ENCODE measurements at places on chromosomes 4 and X.
A peak's percentile ranks its signal among the peaks of the same experiment; 100 is the strongest.

DNA sequence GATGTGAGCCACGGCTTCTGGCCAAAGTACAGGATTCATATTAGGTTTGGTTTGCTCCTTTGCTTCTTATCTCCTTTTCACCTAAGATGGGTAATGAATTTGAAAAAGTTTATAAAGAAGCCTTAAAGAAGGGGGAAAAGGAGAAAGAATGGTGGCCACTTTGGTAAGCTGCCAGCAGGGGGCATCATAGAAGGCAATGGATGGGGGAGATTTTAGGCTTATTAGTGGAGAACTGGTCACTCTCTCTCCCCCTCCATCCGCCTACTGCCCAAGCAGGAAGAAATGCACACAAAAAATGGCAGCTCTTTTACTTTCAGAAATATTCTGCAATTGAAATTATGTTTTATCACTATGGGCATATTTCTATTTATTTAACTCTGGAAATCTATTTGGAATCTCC is 32.0 kb downstream of the SPARCL1 start:
- DNase-seq = no peak

DNA sequence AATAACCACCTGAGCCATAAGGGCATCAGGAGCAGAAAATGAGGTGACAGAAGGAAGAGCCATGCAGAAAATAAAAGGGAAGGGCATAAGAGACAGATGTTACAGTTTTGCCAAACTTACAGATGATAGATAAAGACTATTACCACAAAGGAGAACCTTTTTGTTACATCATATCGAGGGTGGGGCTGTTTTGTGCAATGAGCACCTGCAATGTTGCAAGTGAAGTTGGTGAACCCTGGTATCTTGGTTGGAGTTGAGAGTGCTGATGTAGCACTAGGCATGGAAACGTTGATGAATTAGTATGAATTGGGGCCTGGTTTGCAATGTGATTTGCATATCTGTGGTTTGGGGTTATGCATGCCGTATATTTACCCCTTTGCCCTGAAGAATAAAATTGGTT is 119.8 kb upstream of the TEX13D start:
- DNase-seq = peak; percentile 21

DNA sequence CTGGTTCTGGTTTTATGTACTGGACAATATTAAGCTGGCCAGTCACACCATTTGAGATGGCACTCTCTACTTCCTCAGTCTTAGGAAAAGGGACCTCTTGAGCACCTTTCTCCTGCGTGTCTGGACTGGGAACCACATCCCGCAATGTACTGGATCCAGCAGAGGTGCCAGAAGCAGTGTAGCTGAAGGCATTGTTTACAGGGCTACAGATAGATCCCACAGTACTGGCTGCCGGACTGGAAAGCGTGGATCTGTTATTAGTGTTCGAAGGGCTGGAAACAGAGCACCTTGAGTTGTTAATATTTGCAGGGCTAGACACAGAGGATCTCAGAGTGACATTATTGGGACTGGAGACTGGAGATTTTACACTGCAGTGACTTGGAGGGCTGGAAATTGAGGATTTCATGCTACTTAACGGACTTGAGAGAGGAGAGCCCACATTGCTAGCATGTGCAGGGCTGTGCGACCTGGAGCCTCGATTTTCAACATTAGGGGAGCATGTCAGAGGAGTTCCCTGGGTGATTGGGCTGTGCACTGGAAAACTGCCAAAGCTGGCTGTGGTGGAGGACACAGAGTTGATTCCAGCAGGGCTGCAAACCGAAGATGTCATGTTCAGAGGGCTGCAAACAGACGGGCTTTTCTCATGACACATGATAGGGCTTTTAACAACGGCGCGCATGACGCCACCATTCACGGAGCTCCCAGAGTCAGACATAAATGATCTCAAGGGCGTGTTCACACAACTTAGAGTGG is 6.4 kb downstream of the NR3C2 start:
- no peak for DNase-seq

DNA sequence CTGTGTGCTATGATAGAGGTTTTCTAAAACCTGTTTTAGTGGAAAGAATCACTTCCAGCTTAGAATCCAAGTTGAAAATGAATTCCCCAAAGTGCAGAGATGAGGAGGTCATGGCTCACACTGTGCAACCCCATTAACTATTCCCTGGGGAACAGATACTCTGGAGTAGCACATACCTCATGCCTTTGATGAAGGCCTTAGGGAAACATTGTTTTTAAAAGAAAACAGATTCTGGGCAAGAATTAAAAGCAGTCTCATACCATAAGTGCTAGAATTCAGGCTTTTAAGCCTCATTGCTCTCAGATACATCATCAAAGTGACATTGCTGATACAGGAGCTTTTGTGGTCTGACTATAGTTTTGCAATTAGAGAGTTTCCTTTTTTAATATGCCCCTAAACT is 115.1 kb downstream of the NDST4 start:
- DNase-seq = no peak

- no peak for DNase-seq
Measured at GRCh38 chrX:19698122-19698521, 182.8 kb upstream of the MAP3K15 start.

- DNase-seq = no peak
Measured at GRCh38 chr4:152480326-152480725, 55.6 kb downstream of the FBXW7 start.

- no peak for DNase-seq
Measured at GRCh38 chrX:55480390-55481062, 9.1 kb downstream of the USP51 start.

DNA sequence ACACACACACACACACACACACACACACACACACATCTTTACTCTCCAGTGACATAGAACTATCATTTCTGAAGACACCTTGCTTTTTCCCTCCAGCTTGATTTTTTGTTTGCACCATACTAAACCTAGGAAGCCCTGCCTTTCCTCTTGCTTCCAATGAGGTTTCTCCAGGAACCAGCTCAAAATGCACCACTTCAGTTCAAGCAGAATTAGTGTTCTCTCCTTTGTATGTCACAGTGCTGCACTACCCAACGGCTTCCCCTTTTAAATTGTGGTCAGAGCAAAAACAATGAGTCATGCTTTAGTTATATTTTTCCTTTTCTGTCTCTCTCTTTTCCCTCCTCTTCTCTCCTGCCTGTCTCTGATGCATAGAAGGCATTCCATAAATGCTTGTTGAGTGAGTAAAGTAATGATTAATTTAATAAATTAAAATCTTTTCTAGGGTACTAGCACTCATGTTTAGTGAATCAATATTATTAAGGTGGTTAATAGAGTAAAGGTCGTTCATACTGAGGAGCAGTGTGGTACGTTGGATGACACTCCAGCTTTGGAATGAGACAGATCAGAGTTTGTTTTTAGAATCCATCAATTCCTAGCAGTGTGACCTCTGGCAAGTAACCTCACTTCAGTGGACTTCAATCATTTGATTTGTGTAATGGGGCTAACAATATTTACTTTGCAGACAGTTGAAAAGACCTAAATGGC is 5.9 kb downstream of the RTL3 start:
- no peak for DNase-seq

- DNase-seq = no peak
Measured at GRCh38 chr4:86092684-86093083, 267.2 kb downstream of the MAPK10 start.

- no peak for DNase-seq
Measured at GRCh38 chr4:158714937-158715336, 8.3 kb downstream of the PPID start.

- DNase-seq = no peak
Measured at GRCh38 chrX:145853181-145853580, 35.6 kb downstream of the SLITRK2 start.

- no peak for DNase-seq
Measured at GRCh38 chrX:24148535-24149350, 786 bp upstream of the ZFX start.

DNA sequence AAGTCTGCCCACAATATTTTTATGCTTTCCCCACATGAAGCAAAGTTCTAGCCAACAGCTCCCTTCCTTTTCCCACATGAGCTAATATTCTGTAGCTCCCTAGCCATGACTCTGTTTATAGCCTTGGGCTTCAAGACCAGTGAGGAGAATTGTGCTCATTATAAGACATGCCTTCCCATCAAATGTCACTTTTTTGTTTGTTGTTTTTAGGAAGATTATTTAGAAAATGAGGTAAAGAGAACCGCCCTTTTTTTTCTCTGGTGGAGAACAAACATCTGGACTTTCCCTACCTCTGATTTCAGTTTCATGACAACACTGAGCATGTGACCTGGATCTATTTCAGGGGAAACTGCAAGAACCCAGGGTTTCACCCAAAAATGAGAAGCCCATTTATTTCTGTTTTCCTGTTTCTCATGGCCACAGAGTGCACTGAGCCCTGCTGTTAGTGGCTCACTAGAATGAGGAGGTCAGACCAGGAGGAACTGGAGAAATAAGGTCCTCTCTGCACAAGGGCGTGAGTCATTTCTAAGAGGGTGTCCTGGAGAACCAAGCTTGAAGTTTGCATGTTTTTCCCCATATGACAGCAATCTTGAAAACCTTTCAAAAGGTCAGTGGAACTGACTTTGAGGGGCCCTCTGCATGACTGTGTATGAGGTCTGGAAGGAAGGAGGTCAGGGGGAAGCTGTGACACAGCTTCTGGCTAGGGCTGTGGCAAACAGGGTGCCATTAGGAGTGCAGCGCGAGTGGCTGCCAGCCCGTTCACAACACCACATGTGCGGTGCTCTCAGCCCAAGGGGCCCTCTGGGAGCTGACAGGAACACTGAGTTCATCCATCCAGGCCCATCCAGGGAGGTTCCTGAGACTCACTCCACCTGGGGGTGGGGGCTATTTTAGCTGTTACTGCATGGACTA is 55.2 kb downstream of the CHST7 start:
- DNase-seq = no peak

DNA sequence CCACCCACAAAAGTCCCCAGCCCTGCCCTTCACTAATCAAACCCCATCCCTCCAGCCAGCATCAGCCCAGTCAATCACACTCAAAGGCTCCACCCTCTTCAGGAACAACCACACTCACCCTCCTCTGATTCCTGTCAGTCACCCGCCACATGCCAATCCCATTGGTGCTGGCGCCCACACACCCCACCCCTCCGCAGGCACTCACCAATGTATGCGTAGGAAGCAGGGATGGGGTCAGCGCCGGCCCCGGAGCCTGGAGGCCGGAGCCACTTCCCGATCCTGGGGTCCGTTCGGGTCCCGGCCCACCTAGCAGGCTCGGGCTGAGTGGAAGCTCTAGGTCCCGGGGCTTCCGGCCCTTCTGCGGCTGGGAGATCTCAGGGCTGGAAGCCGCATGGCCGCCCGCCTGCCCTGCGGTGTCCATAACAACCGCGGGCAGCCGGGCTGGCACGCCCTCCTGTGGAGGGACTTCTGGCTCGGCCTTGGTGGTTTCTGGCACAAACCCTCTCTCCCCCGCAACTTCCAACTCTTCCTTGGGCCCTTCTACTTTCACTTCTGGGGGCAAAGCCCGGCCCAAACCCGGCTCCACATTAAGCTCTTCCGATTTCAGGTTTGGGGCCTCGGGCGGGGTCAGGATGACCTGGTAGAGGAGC is 7.9 kb upstream of the CFP start:
- no peak for DNase-seq

- no peak for DNase-seq
Measured at GRCh38 chr4:8544741-8545438, 35.3 kb upstream of the GPR78 start.

DNA sequence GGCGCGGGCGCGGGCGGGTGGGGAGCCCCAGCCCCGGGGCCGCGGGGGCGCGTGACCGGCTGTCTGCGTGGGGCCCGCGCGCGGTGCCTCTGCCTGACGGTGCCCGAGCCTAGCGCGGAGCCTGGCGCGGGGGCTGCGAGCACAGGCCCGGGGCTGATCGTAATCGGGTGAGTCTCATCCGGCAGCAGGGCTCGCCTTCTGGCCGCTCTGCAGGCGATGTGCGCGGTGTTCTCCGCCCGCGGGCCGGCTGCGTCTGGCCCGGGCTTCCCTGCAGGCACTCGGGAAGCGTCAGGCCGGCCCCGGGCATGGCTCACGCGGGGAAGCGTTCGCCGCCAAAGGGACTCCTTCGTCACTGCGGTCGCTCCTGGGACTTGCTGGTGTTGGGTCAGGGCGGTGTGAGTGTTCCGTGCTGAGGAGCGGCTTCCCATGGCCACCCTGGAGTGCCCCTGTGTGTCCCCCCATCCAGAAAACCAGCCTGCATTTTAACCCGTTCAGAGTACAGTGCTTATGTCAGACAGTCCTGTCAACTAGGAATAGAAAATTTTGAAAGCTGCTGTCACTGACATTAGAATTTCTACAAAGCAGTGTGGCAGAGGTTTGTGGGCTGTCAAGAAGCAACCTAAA is 40.6 kb downstream of the FAM149A start:
- peak; percentile 23 for DNase-seq

GRCh38 chr4:11525085-11525484 is 96.4 kb upstream of the HS3ST1 start:
- DNase-seq = no peak

- no peak for DNase-seq
Measured at GRCh38 chrX:112901869-112902725, 61.5 kb upstream of the AMOT start.

DNA sequence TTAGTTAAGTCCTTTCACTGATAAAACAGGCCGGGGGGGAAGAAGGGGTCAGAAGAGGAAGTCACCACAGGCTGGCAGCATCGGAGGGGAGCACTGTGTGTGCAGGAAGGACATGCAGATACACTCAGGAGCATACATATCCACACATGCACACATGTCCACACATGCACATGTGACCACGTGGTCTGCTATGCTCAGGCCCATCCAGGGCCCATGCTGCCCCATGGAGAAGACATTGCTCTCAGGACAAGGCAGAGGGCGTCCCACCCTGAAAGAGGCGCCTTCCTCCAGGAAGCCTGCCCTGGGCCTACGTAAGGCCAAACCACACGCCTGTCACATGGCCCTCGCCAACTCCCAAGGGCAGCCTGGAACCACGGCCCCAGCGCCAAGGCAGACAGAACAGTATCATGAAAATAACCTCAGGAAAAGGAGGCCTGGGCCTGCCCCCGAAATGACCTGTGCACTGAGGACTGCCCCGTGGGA is 15.8 kb downstream of the WDR1 start:
- DNase-seq = no peak

- DNase-seq = no peak
Measured at GRCh38 chr4:81214881-81215868, at the start of gene PRKG2. Gene PRKG2 (minus strand): TSS chr4:81215222. CDS start chr4:81205047, 10,175 bp downstream.

- no peak for DNase-seq
Measured at GRCh38 chr4:32172761-32173160, 1452.6 kb downstream of the PCDH7 start.

DNA sequence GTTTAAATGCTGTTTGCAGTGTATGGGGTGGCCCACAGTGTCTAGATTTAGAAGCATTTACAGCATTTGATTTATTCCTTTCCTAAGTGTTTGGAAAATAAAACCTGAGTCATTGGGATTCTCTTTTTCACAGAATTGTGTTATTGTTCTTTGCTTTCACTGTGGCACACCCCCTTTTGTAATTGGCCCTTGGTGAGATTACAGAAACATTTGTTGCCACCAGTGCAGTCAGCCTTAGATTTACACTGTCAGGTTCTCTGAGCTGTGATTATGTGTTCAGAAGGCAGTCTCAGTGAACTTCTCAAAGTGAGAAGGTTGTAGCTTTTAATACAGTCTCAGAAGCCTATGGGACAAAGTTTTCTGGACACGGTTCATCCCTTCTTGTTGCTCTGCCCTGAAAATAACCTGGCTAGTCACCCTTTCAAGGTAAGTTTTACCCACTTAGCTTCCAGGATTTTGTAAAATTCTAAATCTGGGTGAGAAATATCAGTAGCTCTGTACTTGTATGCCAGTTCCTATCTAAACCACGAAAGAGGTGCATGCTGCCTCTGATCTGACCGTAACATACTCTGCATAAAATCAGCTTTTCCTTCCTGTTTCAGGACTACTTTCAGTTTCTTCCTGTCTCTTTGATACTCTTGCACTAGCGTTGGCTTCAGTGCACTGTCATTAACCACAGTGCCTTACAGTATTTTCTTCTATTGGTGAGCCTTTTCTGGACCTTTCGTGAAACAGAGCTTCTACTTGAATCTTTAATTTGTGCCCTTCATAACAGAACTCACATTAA is 12.6 kb downstream of the RUFY3 start:
- no peak for DNase-seq

Measured in NCI-H526 treated with DMSO at 0.1 percent for 48 hours (cell line).